Effector CD8-positive, alpha-beta T cell (primary cell): ENCODE measurements at places on chromosomes 1 and 21.

DNA sequence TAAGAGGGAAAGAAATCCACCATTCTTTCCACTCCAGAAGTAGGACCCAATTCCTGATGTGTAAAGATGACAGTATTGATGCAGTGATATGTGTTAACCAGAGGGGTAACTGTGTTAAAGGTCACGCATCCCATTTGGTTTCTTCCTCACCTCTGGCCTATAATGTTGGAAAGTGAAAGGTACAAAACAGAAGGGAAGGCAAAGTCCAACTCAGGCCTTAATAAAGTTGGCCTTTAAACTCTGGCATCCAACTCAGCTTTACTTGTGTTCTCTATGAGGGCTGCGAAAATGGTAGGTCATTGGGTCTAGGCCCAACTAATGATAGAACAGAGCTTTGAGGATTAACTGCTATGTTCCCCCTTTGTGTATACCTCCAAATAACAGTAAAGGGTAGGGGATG is 17.9 kb downstream of the CYP2J2 start:
- DNase-seq, result no peak

DNA sequence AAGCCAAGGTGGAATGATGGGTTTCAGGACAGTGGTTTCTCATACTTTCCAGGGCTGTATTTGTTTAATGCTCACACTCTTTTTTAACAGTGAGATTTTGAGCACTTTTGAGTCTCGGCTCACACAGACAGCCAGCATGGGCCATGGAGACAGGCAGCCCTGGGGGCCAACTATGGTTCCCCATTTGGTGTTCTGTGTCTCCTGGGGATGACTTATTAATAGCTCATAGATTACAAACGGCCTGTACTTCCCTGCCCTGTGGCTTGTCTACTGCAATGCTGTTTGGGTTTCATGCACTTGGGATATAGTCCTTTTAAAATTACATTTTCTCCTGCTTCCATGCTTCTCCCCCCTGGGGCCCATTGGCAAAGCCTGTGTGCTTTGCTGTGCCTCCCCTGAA is 178.3 kb downstream of the KCNJ6 start:
- DNase-seq, result no peak

- DNase-seq, result no peak
These were observed 67.5 kb upstream of the RNPC3 start for GRCh38 chr1:103457886-103458455.

GRCh38 chr1:242004751-242005495 is 6.0 kb upstream of the MAP1LC3C start:
- DNase-seq, result no peak

DNA sequence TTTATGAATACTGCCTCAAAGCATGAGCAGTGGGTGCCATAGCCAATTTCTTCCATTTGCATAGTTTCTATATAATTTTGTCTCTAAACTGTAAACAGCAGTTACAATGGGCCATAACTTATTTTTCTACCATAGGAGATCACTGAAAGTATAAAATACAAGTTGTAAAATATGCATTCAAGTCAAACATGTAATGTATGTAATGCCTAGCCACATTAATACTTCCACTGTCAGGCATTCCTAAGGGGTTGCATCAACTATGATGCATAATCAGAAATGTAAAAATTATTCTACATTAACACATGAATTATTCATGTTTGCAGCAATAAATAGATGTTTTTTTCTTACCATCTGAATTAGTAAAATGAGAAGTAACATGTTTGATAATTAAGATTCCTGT is 560.3 kb upstream of the ZP4 start:
- DNase-seq, result no peak

GRCh38 chr1:185427264-185427663 is 110.2 kb upstream of the IVNS1ABP start:
- no peak for DNase-seq

- no peak for DNase-seq
These were observed 39.1 kb upstream of the IGSF5 start for GRCh38 chr21:39705849-39706248.

DNA sequence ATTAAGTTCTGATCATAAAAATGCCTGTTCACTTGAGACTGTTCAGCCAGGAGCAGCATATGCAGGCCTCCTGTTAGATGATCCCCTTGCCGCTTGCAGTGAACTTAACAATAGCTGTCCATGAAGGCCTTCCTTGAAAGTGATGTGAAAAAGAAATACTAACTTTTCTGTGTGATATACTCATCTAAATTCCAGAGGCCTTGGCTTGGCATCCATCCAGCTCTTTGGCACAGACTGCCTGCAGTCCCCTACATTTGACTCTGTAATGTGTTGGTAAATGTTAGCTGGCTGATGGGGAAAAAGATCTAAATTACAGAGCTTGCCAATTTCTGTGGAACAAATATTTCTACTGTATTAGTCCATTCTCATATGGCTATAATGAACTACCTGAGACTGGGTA is 73.7 kb downstream of the KCNK2 start:
- DNase-seq, result no peak

DNA sequence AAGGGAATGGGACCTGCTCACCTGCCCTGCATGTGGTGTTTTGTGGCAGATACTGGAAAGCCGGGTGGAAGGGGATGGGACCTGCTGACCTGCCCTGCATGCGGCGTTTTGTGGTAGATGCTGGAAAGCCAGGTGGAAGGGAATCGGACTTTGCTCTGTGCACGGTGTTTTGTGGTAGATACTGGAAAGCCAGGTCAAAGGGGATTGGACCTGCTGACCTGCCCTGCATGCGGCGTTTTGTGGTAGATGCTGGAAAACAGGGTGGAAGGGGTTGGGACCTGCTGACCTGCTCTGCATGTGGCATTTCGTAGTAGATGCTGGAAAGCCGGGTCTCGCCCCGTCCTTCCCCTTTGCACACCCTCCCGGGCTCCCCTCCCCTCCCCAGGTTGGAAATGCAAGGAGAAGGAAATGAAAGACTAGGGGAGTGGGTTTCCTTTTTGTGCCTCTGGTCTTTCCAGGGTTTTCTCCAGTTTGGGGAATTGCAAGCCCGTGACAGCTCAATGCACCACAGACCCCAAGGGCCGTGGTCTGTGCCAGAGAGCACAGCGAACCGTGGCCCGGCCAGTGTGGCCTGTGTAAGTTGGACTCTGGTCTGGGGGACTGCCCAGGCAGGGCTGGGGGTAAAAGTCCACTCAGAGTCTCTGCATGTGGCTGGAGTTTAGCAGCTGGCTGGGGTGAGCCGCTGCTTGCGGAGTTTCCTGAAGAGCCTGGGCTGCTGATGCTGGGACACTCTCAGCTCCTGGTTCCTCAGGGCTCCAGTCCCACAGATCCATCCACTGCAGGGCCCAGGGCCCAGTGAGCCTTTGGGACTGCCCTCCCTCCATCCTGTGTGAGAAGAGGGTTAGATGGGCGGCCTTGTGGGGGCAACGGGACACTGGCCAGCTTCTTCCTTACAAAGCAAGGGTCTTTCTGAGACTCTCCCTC is 105.5 kb downstream of the CRYAA start:
- no peak for DNase-seq

DNA sequence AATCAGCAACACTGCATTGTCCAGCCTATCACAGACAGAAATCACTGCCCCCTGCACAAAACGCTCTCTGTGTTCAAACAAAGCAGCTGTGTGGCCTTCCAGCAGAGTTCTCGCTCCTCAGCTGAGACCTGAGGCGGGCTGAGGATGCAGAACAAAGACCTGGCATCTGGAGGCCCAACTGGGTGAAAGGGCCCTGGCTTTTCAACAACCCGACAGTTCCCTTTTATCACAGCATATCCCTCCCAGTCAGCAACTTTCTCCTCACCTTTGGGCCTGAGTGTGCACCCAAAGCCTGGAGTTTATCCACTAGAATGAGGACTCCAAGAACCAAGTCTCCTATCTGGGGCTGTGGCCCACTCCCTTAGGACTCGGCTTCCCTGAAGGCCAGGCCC is 42.6 kb upstream of the A3GALT2 start:
- DNase-seq, result no peak

- DNase-seq, result no peak
These were observed 156.0 kb downstream of the RERE start for GRCh38 chr1:8661185-8662110.

GRCh38 chr1:207810606-207811295 is 58.9 kb downstream of the CD46 start:
- DNase-seq, result no peak

GRCh38 chr1:186295980-186296379 is 79.1 kb downstream of the TPR start:
- DNase-seq, result no peak

DNA sequence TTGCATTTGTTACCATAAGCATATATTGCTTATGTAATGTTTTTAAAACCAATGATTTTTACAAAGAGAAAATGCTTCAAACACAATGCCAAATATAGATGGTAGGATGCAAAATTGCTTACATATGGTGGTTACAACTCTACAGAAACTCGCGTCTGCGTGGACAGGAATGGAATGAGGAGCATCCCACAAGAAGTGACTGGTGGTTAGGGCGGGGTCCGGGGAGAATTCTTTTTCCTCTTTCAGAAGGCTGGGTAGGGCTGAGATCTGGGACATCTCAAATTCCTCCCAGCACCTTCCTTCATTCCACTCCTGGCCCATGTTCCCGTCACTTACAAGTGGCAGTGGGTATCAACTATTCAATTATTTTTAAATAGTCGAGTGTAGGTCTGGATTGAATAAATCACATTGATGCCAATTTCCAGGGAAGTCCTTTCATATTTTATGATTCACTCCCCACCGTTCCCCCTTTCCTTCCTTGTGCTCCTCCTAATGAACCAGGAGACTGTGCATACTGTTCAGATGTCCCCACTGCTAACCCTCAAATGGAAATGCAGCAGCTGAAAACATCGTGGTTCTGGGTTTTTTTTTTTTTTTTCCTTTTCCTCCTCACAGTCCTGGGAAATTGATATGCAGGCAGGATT is 174.5 kb upstream of the POU3F1 start:
- no peak for DNase-seq

DNA sequence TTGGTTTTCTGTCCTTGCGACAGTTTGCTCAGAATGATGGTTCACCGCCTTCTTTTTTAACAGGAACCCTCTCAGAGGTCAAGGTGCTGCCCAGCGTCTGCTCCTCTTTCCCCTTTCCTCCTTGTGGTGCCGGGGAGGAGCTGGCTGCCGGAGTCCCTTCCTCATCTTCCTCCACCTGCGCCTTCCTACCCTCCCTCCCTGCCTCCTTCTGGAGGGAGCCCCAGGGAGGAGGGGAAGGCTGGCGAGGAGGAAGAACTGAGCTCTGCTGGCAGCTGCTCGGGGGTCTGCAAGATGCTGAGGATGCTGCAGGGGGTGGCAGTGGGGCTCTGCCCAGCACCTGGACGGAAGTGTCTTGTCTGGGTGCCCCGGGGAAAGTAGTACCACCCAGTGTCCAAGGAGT is 31.2 kb downstream of the BACE2 start:
- DNase-seq, result no peak

- DNase-seq, result no peak
These were observed 36.0 kb upstream of the ABCD3 start for GRCh38 chr1:94382201-94382600.

GRCh38 chr1:166432655-166433054 is 265.9 kb upstream of the FAM78B start:
- DNase-seq, result no peak

DNA sequence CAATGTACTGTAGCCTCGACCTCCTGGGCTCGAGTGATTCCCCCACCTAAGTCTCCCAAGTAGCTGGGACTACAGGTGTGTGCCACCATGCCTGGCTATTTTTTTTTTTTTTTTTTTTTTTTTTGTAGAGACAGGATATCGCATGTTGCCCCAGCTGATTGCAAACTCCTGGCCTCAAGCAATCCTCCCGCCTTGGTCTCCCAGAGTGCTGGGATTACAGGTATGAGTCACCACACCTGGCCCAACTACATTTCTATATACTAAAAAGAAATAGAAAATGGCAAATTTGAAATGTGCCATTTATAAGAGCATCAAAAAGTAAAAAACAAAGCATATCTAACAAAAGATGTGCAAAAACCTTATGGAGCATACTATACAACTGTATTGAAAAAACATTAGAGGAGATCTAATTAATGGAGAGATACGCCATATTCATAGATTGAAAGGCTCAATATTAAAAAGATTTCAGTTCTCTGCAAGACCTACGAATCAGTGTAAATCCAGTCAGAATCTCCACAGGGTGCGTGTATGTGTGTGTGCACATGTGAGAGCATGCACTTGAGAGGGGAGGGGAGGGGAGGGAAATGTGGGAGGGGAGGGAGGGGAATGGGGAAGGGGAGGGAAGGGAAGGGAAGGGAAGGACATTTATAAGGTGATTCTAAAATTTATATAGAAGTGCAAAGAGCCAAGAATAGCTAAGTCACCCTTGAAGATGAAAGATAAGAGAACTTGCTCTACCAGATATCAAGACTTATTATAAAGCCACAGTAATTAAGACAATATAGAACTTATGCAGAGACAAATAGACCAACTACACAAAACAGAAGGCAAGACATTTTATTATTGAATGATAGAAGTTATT is 15.5 kb upstream of the PADI4 start:
- DNase-seq, result no peak

- DNase-seq, result no peak
These were observed 10.6 kb upstream of the SPSB1 start for GRCh38 chr1:9281908-9282695.

DNA sequence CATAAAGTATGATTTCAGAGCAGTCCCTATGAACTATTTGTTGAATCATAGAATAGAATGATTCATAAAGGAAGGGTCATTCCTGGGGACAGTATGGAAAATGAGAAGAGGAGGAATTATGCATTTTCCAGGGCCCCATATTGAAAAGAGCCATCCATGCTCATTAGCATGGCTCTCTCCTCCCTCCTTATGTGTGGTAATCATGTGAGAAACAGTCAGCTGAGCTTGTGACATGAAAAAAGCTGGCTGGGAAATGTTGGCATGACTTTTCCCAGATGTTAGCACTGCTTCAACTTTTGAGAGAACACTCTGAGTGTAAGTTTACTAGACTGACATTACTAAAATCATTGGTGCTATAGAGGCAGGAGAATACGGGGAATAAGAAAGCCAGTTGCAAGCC is 16.1 kb downstream of the TRIM67 start:
- no peak for DNase-seq

GRCh38 chr1:101474039-101474665 is 237.3 kb downstream of the S1PR1 start:
- no peak for DNase-seq

DNA sequence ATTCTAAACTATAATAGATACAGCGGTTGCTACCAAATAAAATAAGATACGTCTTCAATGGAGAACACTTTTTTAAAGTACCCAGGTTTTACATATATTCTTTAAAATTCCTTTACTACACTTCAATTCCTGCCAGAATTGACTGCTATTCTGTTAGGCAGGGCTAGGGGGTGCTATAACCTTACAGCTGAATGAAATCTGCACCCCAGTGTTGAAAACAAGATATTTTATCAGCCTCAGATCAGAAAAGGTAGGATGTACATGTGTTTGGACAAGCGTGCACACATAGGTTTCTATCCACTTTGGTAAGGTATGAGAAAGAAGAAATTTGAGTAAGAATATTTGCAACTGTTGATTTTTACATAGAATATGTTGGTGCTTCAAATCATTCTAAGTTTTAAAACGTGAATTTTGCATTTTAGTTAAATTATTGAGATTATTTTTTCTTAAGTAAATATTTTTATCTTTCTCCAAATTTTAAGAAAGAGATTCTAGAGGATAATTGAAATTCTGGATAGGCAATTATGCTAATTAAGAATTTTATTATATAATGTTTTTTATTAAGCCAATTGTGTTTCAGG is 490.8 kb upstream of the ADGRL4 start:
- no peak for DNase-seq
